ENCODE measurements at places on chromosomes 7 and 10. TPM values are rescaled to one million over a fixed set of nuclear protein-coding genes. Genes with fewer than 3 reads are reported as not detected.

GRCh38 chr7:3527496-3528124, 226.6 kb downstream of the SDK1 start:
- DNase-seq = no peak
- peaks cover 24% of the 10 kb centered on the region for H3K4me1 ChIP-seq
- H3K27ac ChIP-seq = no peak overlapping the region
- H3K4me3 ChIP-seq = no peak overlapping the region
- no peaks in the 10 kb centered on the region for H3K27me3 ChIP-seq
- no peaks in the 10 kb centered on the region for H3K36me3 ChIP-seq

DNA sequence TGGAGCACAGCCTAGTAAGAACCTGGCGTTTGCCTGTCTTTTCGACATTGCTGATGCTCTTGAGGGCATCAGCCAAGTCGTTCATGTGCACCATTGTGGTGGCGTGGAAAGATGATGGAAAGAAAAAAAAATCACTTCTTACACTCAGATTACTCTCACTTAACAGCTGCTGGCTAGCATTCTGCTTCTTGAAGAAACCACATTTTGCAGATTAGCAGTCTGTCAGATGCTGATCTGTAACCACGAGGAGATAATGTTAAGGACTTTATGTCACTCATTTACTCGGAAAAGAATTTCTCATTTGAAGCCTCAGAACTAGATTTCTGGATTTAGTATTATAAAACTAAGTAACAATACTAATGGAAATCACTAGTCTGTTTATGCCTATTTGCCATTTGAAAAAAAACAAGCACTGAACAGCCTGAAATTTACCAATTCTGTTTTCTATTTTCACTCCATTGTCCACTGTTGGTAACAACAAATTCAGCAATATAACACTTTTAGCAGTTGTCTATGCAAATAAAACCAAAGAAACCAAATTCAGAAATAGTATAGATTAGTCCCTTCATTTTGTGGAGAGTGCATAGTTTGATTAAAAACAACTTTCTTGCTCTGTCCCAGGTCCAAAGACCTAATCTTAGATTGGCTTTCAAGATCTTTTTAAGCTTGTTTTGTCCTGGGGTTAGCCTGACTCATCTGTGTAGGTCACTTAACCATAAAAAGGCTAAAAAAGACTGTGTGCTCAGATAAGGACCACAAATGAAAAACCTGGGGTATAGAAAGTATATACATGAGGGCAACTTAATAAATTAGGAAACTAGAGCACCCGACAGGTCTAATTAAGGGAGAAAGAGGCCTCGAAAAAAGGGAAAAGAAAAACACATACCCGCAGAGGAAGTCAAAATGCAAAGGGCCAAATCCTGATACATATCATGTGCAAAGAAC, 67.5 kb downstream of the NT5C2 start:
- DNase-seq = no peak
- H3K27me3 ChIP-seq = no peaks in the 10 kb centered on the region
- H3K36me3 ChIP-seq = peaks cover 15% of the 10 kb centered on the region
- H3K27ac ChIP-seq = peak overlapping the region; percentile 13

DNA sequence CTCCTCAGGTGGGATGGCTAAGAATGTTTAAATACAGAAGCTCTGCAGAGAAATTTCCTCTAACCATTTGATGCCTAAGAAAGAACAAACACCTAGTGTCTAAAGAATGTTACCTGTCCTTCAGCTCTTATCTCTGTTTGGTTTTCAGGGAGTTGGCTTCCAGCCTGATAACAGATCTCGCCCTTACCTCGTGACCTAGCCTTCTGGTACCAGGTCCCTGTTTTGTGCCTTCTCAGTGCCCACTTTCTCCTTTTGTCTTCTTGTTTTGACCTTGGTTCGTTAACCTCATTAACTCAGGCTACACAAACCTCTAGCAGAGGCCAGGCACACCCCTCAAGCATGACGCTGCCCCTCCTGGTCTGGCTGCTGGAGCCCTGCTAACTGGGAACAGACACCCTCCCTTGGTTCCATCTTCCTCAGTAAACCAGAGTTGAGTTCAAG, 16.1 kb upstream of the RAB11FIP2 start:
- H3K4me1 ChIP-seq = peaks cover 24% of the 10 kb centered on the region

- no peaks in the 10 kb centered on the region for H3K27me3 ChIP-seq
- peaks cover 2% of the 10 kb centered on the region for H3K36me3 ChIP-seq
- H3K27ac ChIP-seq = no peak overlapping the region
- DNase-seq = no peak
- peaks cover 11% of the 10 kb centered on the region for H3K4me1 ChIP-seq
- no peak overlapping the region for H3K4me3 ChIP-seq
Observed at GRCh38 chr10:4984223-4984622, 19.4 kb downstream of the AKR1C2 start.

DNA sequence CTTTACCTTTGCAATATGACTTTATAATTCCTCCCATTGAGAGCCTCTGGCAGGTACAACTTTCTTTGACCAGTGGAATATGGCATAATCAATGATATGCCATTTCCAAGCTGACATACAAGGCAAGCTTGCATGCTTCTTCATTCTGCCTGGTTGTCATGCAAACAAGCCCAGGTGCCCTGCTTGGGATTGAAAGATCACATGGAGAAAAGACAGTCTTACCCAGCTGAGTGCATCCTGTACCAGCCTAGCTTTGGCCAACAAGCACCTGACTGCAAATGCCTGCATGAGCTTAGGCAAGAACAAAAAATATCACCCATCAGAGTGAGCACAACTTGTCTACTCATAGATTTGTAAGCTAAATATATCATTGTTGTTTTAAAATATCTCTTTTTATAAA, 82.9 kb upstream of the KCND2 start:
- H3K4me3 ChIP-seq = no peak overlapping the region
- peaks cover 3% of the 10 kb centered on the region for H3K4me1 ChIP-seq
- H3K27ac ChIP-seq = no peak overlapping the region
- no peaks in the 10 kb centered on the region for H3K36me3 ChIP-seq
- H3K27me3 ChIP-seq = no peaks in the 10 kb centered on the region

DNA sequence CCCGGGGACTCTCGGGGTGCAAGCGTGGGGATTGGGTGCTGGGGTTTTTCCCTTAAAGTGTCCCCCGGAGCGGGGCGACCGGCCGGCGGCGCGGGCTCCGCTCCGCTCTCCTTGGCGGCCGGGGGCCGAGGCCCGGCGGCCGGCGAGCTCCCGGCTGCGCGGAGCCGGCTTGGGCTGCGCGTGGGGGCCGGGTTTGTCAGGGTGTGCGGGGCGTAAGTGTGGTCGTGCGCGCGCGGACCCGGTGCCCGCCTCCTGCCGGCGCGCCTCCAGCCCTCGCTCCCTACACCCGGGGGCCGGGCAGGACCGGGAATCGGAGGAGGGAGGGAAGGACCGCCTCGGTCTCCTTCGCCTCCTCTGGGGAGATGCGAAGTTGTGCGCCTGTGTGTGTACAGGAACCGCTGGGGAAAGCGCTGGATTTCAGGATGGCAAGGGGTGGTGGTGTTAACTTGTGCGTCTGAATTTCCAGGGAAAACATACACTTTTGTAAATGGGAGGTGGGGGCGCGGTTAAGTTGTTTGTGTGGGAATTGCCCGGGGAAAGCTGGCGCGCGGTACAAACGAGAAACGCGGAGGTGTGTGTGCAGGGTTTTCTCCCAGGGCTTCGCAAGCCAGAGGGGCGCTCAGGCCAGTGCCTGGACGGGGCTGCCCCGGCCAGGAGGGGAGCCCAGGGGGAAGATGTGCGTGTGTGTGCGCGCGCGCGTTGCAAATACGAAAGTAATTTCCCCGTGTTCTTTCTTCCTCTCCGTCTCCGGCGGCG, 737 bp downstream of the ZMIZ1 start:
- H3K4me1 ChIP-seq = peaks cover 41% of the 10 kb centered on the region
- peak overlapping the region; percentile 98 for H3K4me3 ChIP-seq
- DNase-seq = peak; percentile 30
- peak overlapping the region; percentile 97 for H3K27ac ChIP-seq

Gene LEP
- not detected for total RNA-seq

- H3K27ac ChIP-seq = peak overlapping the region; percentile 33
- H3K27me3 ChIP-seq = no peaks in the 10 kb centered on the region
Observed at GRCh38 chr7:2862831-2863361, 18.8 kb upstream of the GNA12 start.
